ENCODE measurements at places on chromosomes 2 and 18.

DNA sequence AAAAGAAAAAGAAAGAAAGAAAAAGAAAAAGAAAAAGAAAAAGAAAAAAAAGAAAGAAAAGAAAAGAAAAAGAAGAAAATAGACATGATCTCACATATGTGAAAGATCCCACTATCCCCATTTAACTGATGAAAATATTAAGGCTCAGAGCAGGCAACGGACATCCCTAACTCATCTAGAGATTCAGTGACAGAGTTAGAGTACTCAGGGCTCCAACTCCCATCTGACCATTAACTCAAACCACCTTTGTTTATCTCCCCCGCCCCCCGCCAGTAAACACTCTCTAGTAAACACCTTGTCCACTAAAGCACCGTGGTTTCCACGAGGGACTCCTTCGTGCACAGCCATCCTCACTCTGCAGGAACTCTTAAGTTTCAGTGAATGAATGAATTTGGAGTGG, 142.9 kb downstream of the TGIF1 start:
- no peak for DNase-seq

GRCh38 chr2:70566464-70566863, 12.8 kb upstream of the TGFA start:
- DNase-seq = no peak

- no peak for DNase-seq
Measured at GRCh38 chr18:13392899-13393298, 174.3 kb downstream of the LDLRAD4 start.

GRCh38 chr2:174939046-174939445, 66.1 kb downstream of the CHN1 start:
- peak; percentile 78 for DNase-seq

GRCh38 chr18:52077251-52077983, 262.6 kb upstream of the DCC start:
- DNase-seq = no peak

DNA sequence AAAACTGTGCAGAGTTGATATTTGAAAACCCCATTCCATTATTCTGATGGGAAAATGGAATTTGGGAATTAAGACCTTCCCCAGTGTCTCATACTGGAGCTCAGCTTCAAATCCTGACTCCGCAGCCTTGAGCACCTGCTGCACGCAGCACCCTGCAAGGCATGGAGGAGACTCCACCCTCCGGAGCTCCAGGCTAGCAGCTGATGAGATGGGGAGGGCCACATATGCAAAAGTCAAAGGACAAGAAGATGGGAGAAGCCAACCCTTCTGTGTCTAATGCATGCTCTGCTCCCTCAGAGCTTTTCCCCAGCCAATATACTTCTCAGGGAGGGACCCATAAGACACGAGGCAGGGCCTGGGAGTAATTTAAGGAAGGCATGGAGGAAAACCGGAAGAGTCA, 34.7 kb upstream of the TRIB2 start:
- DNase-seq = no peak

GRCh38 chr2:196112418-196113034, 43.9 kb upstream of the DNAH7 start:
- peak; percentile 66 for DNase-seq

DNA sequence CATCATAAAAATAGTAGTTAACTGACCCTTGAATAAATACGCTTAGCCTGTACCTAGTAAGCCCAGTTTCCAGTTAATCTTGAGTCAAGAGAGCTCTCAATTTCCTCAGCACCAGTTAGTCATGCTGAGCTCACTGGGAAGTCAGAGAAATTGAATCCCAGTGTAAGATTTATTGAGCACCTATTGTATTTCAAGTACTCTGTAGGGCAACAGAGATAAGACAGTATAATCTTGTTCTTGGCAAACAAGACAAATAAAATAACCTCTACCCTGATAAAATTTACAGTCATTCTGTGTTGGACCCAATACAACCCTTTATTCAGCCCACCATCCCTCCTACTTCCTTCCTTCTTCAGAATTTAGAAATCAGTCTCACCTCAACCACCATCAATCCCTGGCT, 71.9 kb upstream of the NRP2 start:
- no peak for DNase-seq

- DNase-seq = no peak
Measured at GRCh38 chr2:64743739-64744330, 90.1 kb upstream of the SERTAD2 start.

GRCh38 chr2:159968279-159968900, 94.0 kb downstream of the PLA2R1 start:
- peak; percentile 70 for DNase-seq

DNA sequence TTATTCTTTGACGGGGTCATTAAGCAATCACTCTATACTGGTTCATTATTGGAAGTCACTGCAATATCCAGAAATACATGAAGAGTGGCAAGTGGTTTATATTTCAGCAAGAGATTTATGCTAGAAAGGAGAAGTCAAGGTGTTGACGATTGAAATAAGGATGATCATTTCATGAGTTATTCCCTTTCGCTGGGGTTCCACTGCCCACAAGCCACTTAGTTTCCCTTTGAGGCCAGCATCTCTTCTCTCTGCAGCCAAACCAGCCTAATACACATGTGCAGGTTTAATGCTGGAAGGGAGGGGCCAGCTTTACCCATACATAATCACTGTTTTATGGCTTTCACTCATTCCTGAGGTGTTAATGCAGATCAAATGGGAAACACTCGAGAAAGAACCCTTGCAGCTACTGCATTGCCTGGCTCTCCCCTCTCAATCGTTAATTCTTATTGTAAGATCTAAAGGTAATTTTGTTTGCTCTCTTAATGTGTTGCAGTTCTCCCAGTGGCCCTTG, 108.4 kb downstream of the MEIS1 start:
- no peak for DNase-seq

GRCh38 chr2:186381573-186381972, 104.5 kb upstream of the ZC3H15 start:
- no peak for DNase-seq

GRCh38 chr2:42963452-42964068, 171.2 kb upstream of the HAAO start:
- DNase-seq = no peak

GRCh38 chr18:14976736-14977430, 228.9 kb downstream of the ANKRD30B start:
- DNase-seq = peak; percentile 66

GRCh38 chr2:197088694-197089093, 162.2 kb upstream of the PGAP1 start:
- no peak for DNase-seq

DNA sequence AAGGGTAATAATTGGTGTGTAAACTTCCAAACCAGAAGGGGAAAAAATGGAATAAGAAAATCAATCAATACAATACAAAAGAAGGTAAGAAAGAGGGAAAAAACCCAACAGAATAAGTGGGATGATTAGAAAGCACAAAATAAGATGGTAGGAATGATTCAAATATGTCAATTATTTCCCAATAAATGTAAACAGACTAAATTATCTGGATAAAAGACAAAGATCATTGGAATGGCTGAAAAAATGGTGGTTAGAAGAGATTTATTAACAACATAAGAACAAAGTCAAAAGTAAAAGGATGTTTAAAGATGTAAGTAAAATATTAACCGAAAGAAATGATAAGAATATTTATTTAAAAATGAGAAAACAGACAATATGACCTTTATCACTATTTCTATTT, 103.5 kb upstream of the YWHAQ start:
- no peak for DNase-seq

DNA sequence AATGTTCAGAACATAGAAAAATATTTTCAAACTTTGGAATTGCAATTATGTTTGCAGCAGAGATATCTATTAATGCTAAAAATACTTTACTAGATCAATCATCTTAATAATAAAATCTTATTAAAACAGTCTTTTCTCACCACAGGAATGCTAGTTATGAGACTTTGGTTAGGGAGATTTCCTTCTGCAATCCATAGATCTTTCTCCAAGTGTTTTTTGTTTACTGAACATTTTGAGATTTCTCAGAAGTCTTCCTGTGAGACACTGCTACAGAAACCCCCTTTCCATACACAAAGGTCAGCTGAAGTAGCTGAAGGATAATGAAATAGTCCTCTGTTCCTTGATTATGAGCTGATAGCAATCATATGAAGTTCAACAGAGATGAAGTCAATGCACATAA, 59.4 kb upstream of the RAPH1 start:
- no peak for DNase-seq

DNA sequence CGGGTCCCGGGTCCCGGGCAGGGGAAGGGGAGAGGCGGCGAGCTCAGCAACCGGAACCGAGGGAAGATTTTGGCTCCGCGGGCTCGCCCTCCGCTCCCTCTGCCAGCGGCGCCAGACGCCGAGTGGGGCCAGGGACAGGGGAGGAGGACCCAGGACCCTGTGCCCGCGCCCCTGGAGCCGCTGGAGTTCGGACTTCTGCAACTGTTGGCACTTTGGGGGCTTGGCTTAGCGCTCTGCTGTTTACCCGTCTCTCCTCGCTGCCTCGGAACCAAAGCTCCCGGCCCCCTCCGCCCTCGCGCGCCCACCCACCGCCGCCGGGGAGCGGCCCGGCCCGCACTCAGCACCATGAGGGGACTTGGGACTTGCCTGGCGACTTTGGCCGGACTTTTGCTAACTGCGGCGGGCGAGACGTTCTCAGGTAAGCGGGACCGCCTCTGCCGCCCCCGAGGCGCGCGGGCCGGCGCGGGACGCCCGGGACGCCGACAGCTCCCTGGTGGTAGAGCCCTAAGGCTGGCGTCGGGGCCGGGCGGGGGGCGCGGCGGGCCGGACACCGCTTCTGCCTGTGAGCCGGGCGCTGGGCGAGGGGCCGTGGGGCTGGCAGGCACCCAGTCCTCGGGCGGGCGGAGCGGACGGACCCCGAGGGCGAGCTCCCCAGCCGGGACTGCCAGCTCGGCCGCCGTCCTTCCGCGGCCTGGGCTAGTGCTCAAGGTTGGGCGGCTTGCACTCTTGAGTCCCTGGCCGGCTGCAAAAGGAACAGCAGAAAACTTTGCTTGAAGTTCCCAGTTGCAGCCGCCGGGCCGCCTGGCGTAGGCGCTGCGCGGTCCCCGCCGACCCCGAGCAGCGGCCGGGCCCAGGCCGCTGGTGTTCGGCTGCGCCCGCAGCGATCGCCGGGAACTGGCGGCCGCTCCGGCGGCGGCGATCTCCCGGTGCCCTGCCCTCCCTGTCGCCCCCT, 634 bp downstream of the PTPRM start:
- peak; percentile 41 for DNase-seq

DNA sequence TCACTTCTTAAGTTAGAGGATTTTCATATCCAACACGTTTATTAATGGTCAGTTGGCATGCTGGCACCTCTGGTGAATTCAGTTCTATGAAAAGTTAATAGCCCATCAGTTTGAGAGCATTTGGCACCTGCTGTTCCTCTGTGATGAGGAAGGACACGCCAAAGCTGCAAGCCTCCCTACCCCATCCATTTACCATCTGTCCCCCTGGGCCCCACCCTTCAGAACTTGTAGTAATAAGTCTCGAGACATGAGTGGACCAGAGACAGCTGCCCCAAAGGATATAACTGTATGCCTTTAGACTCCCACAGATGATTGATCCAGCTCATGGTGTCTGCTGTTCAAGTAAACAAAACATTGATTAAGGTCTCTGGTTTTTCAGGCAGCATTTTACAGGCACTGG, 6.3 kb downstream of the OST4 start:
- no peak for DNase-seq

- no peak for DNase-seq
Measured at GRCh38 chr2:67412424-67412823, 15.3 kb downstream of the ETAA1 start.

DNA sequence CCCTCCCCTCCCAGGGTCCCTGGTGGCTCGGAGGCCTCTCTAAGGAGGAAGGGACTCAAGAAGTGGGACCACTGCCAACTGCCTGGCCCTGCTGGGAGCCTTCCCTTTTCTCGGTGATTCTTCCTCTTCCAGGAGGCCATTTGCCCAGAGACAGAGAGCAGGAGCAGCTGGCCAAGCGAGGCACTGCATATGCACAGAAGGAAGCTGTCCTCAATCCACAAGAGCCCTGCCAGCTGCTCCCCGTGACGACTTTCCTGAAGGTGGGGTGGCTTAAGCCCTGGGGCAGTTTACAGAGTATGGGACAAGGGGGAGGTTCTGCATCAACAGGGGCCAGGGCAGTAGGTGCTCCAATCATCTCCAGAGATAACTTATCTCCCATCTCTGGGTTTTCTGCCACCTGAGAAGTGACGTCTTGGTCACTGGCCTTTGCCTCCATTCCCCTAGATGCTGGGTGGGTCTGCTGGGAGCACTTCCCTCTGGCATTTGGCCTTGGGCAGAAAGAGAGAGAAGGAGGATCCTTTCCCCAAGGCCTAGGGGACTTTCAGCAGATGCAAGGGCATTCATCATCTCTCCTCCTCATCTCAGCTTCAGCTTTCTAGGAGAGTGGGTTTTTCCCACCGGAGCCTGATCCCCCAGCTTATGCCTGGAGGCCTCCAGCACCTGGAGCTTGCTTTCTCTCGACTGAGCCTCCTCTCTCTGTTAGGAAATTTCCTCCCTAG, 28.5 kb downstream of the CIB4 start:
- no peak for DNase-seq

- no peak for DNase-seq
Measured at GRCh38 chr2:20232837-20233207, 7.9 kb upstream of the SDC1 start.

DNA sequence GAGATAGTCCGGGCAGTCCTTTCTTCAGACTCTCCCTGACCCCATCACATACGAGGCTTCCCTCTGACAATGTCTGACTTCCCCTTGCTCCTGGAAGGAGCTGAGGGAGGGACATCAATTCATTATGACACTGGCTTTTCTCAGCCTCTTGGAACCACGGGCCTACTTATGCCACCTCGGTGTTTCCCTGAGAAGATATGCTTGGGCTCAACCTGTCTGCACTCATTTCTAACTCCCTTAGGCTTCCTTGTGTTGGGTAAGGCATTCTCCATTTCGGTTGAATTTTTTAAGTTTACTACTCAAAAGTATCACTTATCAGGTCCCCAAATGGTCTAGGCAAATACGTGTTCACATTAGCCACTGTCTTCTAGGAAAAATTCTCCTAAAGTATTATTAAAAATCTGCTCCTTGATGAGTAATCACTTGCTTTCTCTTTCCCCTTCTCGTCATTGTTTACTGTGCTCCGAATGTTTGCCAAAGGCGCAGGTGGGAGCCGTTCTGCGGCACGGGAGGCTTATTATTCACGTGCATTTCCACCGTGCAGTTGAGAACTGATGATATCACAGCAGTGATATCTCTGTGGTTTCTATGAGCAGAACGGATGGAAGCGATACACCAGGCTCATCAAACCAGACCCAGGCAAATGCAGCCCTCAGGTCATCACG, 33.1 kb downstream of the ARL4C start:
- no peak for DNase-seq

GRCh38 chr18:33700513-33700976, 122.5 kb downstream of the ASXL3 start:
- DNase-seq = no peak

GRCh38 chr2:26325851-26326250, 20.1 kb upstream of the SELENOI start:
- no peak for DNase-seq

DNA sequence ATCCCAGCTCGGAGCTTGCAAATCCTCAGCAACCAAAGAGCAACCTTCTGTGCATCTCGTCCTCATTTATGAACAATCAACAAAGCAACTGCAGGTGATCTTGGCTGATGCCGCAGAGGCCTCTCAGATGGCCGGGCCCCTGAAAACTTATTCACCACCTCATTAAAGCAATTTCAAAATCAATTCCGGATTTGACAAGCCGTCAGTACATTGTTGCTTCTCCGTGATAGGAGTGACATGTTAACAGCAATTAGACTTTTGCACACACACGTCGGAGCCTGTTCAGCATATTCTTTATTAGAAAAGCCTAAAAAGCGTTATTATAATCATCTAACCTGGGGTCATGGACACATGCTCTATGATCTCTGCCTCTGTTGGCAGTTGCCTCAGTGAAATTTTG, 183.1 kb upstream of the CXCR4 start:
- DNase-seq = no peak

Measured in ACHN (cell line).